RCC 7860 (cell line): ENCODE measurements at places on chromosomes 13 and 19.

- no peak for DNase-seq
Observed at GRCh38 chr19:39592381-39592780, 9.9 kb upstream of the LGALS13 start.

- no peak for DNase-seq
Observed at GRCh38 chr13:46712524-46712923, 84.4 kb downstream of the ESD start.

DNA sequence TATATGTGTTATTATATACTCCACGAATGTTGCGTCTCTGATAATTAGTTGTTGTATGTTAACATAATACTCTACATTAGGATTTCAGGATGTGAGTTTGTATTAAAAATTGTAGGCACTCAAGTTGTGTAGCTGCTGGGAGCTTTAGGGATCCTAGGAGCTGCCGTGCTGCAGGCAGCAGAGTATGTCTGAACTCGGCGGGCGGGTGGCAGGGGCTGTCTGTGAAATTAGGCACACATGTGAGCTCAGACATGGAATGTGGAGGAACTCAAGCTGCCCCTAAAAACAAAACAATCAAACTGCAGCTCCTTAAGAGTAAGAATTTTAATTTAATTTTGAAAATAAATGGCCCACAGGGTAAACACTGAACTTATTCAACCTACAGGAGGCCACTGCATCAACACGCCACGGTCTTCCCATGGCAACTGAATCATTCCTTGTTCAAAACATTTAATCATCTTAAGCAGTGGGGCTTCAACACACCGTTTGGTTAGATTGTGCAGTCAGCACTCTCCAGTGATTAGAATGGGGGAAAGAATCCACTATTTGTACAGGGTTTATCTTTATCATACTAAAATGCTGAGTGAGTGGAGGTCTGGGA lies 22.7 kb downstream of the SERTM1 start:
- DNase-seq, result no peak

DNA sequence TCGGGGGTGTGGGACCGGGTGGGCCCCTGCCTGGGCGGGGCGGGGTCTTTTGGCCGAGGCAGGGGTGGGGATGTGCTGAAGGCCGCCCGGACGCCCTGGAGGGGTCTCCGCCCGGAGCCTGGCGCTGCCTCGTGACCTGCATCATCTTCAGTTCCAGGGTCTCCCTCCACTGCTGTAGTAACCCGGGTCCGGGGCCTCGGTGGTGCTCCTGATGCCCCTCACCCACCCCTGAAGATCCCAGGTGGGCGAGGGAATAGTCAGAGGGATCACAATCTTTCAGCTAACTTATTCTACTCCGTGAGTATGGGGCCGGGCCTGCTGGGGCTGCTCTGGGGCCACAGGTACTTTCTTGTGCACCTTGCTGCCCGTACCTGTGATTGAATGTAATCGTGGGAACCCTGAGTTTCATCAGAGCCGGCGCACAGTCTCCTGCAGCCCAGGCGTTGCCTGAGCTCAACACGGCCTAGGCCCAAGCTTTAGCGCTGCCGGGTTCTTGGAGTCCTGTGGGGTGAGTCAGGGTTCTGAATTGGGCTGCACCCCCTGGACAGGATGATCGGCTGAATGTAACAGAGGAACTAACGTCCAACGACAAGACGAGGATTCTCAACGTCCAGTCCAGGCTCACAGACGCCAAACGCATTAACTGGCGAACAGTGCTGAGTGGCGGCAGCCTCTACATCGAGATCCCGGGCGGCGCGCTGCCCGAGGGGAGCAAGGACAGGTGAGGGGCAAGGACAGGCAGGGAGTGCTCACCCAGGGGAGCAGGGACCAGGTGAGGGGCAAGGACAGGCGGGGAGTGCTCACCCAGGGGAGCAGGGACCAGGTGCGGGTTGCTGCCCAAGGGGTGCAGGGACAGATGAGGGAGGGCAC lies 10.5 kb downstream of the PEAK3 start:
- DNase-seq, result peak; percentile 31

DNA sequence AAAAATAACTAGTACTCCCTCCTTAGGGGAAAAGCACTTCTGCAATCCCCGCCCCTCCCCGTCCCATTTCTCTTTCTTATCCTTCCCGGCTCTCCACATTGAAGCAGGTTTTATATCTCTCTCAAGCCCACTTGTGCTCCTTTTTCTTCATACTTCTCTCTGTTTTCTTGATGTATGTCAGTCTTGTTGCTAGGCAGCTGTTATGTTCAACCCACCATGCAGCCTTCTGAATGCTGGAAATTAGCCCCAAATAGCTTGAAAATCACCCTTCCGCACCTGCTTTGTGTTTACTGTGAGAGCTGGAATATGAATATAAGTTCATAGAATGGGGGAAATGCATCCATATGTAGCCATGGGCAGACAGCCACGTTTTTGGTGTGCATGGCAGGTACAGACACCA lies 461.4 kb downstream of the MYO16 start:
- DNase-seq, result no peak

GRCh38 chr13:35888457-35888883 lies 242.7 kb downstream of the DCLK1 start:
- no peak for DNase-seq

DNA sequence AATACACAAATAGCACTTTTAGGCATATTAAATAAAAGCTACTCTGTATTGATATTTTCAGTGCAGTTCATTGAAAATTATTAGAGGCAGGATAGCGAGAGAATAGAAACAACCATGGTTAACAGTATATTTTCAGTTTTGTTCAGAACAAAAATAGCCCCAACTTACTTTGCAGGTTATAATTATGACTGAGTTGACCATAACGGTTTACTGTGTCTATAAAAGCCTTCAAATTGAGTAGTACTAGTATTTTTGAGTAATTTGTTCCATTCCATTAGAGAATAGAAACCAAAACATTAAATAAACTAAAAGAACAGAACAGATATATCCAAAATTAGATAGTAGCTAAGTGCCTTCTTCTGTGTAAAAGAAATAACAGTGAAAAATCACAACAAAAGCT lies 1108.4 kb upstream of the PCDH20 start:
- no peak for DNase-seq

GRCh38 chr13:19672990-19673389 lies 39.5 kb downstream of the MPHOSPH8 start:
- DNase-seq, result no peak

DNA sequence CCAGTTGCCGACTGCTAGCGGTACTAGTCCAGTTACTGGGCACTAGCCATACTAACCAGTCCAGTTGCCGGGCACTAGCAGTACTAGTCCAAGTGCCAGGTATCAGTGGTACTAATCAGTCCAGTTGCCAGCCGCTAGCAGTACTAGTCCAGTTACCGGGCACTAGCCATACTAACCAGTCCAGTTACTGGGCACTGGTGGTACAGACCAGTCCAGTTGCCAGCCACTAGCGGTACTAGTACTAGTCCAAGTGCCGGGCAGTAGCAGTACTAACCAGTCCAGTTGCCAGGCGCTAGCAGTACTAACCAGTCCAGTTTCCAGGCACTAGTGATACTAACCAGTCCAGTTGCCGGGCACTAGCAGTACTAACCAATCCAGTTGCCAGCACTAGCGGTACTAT lies 124.1 kb upstream of the MCF2L start:
- DNase-seq, result no peak

DNA sequence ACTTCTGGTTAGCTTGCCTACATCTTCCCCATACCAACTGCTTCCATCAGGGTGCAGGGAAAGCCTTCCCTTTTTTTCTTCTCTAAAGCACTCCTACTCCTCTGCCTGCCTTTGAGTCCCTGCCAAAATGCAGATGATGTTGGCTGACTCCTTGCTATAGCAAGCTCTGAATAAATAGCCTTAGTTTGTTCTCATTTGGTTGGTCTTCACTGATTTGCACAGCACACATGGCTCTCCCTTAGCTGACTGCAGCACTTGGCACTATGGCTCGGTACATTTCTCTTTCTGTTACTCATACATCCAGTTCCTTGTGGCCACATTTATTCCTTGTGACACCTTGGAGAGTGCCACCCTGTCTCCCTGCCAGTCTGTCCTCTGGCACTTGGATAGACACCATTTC lies 249.8 kb downstream of the DCLK1 start:
- DNase-seq, result no peak
